NCI-H69 (cell line): ENCODE measurements at places on chromosomes 3 and 15.

- DNase-seq = no peak
These were observed 9.6 kb downstream of the ZBTB11 start for GRCh38 chr3:101667331-101667730.

DNA sequence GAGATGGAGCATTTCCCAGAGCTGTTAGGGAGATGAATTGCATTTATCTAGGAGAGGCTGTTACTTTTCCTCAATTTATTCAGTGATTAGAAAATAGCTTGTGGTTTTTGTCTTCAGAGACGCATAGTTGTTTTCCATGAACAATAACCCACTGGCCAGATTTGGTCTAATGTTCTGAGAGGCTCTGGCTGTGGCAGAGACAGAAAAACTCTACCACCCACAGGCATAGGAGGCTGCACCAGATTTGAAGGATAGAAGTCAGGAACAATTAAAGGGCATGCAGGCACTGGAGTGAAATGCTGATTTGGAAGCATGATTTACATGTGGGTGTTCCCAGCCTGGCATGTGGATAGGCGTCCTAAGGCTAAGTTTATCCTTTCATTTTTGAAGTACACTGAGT lies 143.5 kb downstream of the NFKBIZ start:
- DNase-seq = no peak

DNA sequence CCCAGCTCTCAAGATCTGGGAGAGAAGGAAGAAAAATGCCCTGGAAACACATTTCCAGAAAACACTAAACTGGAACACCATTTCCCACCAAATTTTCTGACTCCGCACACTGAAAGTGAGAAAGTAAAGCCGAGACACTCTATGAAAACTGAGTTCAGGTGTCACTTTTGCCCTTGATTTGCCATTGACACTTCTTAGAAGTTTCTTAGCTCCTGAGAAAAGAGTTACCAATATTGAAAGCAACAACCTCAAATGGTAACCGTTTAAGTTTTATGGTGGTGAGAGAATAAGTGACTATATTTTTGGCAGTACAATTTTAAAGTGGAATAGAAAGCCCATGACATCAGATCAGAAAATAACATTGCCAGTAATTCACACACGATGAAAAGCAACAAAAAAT lies 39.0 kb downstream of the CD86 start:
- no peak for DNase-seq

GRCh38 chr3:188663839-188664238 lies 507.9 kb upstream of the TPRG1 start:
- DNase-seq = no peak

DNA sequence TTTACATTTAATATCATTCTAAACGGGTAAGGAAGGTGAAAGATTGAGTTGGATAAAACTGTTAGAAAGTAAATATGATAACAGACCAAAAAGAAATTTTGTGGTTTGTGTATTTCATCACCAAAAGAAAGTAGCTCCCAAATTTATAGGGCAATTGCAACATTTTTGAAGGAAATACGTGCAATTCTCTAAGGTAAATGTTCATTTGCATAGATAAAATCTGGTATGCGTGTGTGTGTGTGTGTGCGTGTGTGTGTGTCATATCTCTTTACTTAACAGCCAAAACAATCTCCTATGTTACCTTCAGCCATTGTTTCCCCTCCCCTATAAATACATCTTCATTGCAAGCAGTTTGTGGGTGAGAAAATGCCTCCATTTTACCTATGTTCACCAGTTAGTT lies 208.4 kb downstream of the TNIK start:
- DNase-seq = no peak

- DNase-seq = no peak
These were observed 130.4 kb downstream of the ZNF385D start for GRCh38 chr3:21620511-21621155.

DNA sequence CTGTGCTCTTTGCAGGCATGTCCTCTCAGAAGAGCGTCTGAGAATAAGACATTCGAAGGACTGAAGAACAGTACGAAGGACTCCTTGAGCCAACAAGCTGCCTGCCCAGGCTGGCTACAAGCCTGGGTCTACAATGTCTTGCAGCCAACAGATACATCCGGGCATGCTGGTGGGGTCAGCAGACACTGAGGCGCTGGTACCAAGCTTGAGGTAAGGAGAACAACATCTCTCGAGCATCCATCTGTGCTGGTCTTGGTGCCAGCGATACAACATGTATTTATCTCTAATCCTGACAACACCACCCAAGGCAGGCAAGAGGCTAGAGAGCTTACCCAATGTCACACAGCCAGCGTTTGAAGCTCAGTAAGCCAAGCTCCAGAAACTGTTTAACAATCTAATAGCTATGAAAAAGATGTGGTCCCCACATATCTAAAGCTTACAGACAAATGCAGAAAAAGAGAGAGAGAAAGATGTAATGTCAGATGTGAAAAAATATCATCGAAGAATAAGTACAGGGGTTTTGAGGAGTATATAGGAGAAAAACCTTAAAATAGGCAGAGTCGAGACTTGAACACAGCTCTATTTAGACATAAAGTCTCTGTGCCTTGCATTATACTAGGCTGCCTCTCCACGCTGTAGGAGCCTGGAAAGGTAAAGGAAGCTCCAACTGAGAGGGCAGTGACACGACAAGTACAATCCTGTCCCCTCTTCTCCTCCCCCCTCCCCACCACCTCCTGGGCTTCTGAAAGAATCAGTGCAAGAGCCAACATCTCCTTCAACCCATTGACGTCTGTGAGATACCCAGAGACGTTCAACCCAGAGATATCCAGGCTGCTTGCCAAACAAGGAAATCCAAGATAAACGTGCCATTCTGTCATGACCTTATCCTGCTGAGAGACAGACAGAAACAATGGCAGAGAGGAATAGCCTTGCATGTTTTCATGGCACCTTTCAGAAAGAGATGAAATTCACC lies 39.4 kb downstream of the WWTR1 start:
- DNase-seq = peak; percentile 53

DNA sequence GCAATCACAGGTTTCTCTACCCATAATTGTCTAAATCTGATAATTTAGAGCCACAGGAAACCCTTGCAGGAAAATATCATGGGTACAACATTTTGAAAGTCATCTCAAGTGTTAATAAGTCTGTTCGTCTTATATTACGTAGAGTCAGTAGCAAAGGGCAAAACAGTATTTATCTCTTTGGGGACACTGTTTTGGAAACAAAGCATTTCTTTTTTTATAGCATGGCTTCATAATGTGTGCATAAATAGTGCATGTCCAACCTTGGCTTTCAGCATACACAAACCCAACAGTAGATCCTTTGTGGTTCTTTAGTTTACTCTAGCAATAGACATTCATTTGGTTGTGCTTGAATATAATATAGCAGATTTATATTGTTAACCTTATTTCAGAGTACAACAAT lies 24.0 kb downstream of the ST3GAL6 start:
- DNase-seq = no peak

DNA sequence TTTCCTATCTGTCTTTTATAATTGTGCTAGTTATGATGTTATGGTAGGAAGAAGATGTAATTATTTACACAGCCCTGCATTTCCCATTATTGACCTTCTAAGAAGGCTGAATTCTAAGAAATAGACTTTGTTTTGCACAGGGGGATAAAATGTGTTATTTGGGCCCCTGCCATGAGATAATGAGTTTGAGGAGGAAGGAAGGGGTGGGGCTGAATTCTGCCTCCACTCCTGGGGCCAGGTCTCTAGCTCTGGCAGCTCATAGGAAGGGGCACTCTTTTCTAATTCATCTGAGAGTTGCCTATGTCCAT lies 69.2 kb upstream of the GOLGA8B start:
- DNase-seq = peak; percentile 54

DNA sequence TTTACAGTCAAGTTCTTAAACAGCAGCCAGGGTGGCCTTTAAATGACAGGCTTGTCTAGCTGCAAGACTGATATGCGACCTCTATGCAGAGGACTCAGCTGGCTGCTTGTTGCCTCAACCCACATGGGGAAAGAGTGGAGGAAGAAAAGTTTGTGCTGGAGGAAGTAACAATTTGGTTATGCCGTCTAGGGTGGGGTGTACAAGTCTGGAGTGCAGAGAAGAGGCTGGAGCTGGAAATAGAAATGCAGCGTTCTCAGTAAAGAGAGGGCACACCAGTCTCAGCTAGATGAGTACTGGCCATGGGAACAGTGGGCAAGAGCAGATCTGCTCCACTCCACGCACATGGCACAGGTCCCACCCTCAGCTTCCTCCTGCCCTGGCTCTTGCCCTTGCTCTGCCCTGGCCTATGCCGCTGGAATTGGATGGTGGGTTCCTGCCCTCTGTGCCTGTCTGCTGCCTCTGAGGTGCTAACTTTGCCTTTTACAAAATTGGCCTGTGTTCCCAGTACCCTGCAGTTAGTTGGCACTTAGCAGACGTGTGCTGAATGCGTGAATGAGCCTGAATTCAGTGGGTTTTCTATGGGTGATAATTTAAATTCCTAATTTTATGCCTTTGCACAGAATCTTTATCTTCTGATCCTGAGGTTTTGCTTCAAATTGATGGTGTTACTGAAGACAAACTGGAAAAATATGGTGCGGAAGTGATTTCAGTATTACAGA lies 59.7 kb upstream of the FURIN start:
- no peak for DNase-seq

DNA sequence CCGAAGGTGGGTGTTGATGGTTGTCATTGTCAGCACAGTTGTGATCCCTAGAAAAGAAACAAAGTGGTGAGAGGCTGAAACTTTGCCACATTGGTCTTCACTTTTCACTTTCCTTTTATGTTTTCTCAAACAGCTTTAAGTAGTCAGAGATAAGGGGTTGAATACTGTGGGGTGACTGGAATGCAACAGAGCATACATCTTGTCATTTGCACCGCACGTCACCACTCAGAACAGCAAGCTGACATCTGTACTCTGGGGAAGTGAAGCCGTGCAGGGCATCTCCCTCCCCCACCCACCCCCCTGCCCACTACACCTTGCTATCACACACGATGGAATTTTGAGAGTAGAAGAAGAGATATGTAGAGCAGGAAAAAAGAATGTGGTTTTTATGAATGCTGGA lies 211.7 kb downstream of the GABRB3 start:
- DNase-seq = no peak

GRCh38 chr3:43998836-43999727 lies 242.6 kb upstream of the TOPAZ1 start:
- DNase-seq = peak; percentile 19

DNA sequence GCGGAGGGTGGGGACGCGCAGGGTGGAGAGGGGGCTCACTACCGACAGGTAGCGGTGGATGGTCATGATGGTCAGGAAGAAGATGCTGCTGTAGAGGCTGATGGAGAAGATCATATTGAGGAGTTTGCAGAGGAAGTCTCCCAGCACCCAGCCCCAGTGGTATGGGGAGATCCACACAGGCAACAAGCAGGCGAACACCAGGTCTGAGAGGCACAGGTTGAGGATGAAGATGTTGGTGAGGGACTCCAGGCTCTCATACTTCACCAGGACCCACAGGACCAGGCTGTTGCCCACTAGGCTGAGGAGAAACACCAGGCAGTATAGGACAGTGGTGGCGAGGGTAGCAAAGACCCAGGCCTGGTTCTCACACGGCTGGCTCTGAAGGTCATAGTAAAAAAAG lies 5.8 kb downstream of the XCR1 start:
- DNase-seq = no peak

GRCh38 chr3:195906865-195907683 lies 1.3 kb downstream of the TNK2 start:
- DNase-seq = peak; percentile 76

GRCh38 chr15:78681281-78682003 lies 40.4 kb upstream of the CHRNB4 start:
- DNase-seq = peak; percentile 98

- DNase-seq = no peak
These were observed 455.7 kb upstream of the THBS1 start for GRCh38 chr15:39125226-39125625.

- no peak for DNase-seq
These were observed 52.2 kb upstream of the ACP3 start for GRCh38 chr3:132265028-132265427.

DNA sequence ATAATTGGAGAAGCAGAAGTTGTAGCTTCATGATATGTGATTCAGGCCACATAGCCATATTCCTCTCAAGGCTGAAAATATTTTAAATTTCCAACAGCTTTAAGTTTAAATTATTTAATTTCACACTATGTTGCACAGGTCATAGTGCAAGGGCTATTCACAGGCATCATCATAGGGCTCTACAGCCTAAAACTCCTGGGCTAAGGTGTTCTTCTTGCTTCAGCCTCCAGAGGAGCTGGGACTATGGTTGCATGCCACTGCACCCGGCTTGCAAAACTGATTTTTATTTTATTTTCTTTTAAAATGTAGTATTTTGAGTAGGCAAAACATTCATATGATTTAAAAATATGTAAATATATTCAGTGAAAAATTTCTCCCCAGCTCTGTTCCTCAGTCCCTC lies 6.0 kb upstream of the CEP97 start:
- no peak for DNase-seq

DNA sequence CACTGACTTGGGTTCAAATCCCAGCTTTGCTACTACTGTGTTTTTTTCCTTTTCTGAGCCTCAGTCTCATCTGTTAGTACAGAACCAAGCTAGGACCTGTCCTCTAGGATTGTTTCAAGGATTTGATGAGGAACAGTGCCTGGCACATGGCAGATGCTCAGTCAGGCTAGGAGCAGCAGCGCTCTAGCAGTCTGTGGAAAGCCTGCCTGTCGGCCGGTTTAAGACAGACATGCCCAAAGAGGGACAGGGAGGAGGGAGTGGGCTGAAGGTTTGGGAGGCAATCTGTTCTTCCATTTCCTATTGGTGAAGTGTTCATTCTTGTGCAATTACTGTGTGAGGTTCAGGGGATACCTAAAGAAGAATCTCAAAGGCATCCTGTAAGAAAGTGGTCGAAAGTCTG lies 35.1 kb upstream of the RGMA start:
- DNase-seq = no peak

- no peak for DNase-seq
These were observed 15.5 kb upstream of the MAP3K13 start for GRCh38 chr3:185347399-185347798.

GRCh38 chr3:12985148-12985547 lies 88.1 kb downstream of the IQSEC1 start:
- no peak for DNase-seq

DNA sequence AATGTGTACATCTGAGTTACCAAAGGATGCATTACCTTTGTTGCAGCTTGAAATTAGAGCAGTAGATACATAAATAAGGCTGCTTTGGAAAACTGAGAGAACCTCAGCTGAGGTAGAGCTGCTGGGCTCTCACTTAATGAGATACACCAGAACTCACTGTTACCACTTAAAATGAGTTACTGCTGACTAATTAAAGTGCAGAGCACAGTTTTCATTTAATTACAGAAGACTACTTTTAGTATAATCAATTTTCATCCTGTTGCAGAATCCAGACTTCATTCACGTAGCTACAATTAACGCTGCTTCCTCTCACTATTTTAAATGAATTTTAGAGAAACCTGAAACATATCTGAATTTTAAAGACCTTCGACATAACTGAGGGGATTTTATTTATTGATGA lies 169.5 kb downstream of the USP13 start:
- DNase-seq = no peak

DNA sequence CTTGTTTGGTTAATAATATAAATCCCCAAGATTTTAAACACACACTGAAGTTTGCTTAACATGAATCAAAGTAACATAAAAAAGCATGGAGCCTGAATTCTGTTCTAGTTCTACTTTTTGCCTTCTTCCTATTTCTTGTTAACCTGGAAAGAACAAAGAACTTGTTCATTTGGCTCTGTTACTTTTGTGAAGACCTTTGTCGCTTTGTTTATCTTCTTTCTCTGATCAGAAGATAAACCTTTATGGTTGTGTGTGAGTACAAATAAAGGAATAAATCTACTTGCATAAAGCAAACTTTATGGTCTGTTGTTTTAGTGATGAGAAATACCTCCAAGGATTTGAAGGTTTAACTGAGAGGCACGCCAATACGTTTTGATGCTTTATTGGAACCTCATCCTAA lies 210.1 kb upstream of the SATB1 start:
- DNase-seq = no peak
